GM12878 (cell line): ENCODE measurements at places on chromosomes 6 and 20. TPM values are rescaled to one million over a fixed set of nuclear protein-coding genes. Genes with fewer than 3 reads are reported as not detected.

DNA sequence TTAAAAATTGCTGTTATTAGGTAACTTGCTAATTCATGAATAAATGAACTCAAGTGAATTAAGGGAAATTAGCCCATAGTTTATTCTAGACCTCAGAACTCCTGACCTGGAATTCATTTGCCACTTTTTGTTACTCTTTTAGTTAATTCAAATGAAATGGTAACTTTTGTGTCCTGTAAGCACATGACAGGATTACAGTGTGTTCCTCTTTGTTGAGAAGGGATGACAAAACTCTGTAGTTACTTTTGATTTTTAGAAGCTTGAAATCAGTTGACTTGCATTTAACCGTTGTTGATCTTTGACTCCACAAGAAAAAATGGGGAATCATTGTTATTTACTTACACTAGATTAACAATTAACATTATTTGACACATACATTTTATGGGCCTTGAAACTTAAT, 6.2 kb downstream of the SLC9A8 start:
- H3K4me1 ChIP-seq, result peaks cover 22% of the 10 kb centered on the region
- no peaks in the 10 kb centered on the region for H3K27me3 ChIP-seq
- no peak overlapping the region; the same call in 1 of the 2 replicates for H3K27ac ChIP-seq
- H3K4me3 ChIP-seq, result no peak overlapping the region
- no peaks in the 10 kb centered on the region; the same call in 1 of the 2 replicates for H3K36me3 ChIP-seq

DNA sequence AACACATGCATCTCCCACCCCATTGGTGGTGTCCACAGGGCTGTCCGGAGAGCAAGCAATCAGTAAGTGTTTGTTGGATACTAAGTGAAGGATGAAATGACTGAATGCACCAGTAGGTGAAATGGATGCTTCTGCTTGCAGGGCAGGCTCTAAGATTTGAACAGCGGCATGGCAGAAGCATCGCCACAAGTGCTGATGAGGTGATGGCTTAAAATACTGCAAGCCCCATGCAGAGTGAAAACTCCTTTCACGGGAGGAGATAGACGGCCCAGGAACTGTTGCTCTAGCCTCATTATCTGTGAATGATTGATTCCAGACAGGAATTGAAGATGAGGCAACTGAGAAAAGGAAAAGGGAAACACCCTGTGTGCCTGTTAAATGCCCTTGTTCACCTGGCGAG, 158.9 kb downstream of the LY86 start:
- H3K4me1 ChIP-seq, result no peaks in the 10 kb centered on the region
- H3K36me3 ChIP-seq, result no peaks in the 10 kb centered on the region
- H3K27ac ChIP-seq, result no peak overlapping the region
- no peaks in the 10 kb centered on the region for H3K27me3 ChIP-seq

The SRC gene
- 63.5 and 71.3 TPM in 2 replicates for total RNA-seq

The IRF4 gene
- total RNA-seq, result 495 and 498 TPM in 2 replicates

GRCh38 chr20:32585586-32586127, 524 bp upstream of the NOL4L start:
- peak overlapping the region; percentile 61; the same call in 1 of the 2 replicates for H3K4me3 ChIP-seq
- DNase-seq, result peak; percentile 26
- H3K27ac ChIP-seq, result no peak overlapping the region
- no peaks in the 10 kb centered on the region for H3K36me3 ChIP-seq
